ENCODE measurements at places on chromosomes 2 and 18.
A peak's percentile ranks its signal among the peaks of the same experiment; 100 is the strongest.

GRCh38 chr18:55346961-55347740 lies 240.8 kb downstream of the TCF4 start:
- no peak for DNase-seq

DNA sequence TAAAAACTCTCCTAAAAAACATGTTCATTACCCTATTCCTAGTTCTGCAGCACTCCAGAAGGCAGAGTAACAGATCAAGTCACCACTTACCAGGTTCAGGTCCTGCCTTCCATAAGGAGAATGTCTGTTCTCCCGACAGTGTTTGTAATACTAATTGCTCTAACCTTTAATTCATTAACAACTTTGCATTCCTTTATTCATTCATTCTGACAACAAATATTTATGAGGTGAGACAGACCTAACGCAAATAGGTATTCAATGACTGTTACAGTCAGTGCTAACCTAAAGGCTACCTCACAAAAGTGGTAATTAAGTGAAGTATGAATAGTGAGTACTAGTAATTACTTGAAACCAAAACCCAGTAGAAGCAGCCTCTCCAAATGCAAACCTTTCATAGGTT lies 224.0 kb downstream of the AFF3 start:
- DNase-seq: no peak

GRCh38 chr2:64221935-64222334 lies 77.7 kb upstream of the PELI1 start:
- DNase-seq: no peak

DNA sequence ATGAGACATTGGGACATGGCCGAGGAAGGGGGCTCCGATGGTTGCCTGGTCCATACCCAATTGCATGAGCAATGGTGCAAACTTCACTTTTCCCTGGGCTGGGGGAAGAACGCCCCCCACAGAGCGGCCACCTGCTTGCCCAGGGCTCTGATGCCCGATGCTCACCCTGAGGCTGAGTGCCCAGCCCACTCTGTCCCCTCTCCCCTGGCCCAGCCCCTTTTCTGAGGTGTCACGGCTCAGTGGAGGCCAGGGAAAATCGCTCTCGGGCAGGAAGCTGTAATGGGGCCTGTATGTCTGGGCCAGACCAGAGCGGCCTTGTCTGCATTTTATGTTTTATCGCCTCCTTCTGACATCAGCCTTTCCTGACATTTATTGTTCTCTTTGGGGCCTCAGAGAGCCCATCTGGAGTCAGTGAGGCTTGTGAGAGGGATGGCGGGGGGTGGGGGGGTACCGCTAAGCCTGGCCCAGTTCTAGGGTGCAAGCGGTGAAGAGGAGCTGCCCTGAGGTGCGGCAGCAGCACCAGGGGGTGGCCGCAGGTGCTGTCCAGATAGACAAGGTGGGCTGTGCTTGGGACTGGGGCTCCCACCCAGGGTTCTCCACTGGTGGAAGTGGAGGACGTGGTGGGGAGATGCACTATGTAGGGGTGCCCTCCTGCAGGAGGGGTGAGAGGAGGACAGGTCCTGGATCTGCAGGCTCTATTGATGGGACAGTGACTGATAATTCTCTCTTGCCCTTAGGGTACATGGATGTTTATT lies 46.2 kb downstream of the INHBB start:
- DNase-seq: no peak

GRCh38 chr2:98921062-98921461 lies 15.0 kb downstream of the CRACDL start:
- DNase-seq: no peak

DNA sequence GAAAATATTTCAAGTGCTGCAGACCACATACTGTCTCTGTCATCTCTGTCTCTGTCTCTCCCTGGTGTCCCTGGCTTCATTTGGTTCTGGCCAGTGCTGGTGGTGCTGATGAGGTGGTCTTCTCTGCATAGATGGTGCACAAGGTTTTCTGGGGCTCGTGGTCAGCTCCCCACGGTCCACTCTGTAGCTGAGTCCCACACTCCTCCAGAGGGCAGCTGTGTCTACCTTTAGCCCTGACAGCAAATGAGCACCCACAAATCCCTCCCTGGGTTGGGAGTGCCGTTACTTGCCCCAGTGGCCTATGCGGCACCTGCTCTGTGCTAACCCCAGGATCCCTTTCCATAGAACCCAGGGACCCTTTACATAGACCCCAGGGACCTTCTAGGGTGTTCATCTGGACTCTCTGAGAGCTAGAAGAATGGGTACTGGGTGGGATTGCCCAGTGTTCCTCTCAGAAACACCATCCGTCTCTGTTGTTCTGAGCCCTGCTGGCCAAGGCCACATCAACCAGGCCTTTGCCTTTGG lies 129.3 kb downstream of the CAPN13 start:
- no peak for DNase-seq

- no peak for DNase-seq
These were observed 103.8 kb upstream of the NDUFV2 start for GRCh38 chr18:8998481-8999217.

DNA sequence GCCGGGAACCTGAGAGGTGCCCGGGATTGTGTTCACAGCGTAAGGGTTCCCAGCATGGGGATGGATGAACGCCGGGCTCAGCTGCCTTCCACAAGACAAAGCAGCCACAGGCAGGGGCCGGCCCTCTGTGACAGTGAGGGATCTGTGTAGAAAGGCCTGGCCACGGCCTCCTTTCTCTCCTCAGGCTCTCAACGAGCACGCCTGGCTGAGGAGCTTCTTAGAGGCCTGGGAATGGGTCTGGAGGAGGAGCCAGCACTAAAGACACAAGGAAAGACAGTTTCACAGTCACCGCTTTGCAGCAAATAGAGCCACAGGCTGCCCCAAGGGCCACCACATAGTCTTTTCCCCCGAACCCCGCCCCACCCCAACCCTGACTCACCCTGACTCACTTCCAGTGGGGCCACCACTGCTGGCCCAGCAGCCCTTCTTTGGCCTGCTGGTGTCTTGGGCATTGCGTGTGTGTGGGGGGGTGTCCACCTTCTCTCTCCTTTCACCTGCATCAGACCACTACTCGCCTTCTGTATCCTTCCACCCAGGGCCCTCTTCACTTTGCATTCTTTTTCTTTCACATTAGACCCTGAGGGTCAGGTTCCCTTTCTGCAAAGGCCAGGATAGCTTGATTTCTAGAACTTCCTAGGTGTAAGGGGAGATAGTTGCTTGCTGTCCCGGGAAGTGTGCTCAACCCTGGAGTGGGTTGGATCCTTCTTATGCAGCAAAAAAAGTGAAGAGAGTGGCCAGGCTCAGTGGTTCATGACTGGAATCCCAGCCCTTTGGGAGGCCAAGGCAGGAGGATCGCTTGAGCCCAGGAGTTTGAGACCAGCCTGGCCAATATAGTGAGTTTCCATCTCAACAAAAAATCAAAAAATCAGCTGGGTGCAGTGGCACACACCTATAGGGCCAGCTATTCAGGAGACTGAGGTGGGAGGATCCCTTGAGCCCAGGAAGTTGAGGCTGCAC lies 19.3 kb upstream of the HPCAL1 start:
- no peak for DNase-seq

DNA sequence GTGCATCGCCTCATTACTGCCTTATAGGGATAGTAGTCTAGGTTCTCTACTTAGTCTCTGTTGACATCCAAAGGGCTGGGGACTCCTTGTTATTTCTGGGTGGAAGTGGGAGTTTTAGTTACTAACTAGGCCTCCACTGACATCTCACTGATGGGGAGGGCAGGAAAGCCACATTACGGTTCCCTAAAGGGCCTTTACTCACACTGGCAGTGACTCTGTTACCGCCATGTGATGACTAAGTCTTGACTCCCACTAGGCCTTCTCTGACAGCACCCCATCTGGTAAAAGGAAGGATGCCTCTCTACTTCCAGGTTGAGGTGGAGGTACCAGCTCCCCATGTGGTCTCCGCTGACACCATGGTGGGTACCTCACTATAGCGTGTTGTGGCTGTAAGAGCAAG lies 14.0 kb upstream of the BCL2L11 start:
- no peak for DNase-seq

DNA sequence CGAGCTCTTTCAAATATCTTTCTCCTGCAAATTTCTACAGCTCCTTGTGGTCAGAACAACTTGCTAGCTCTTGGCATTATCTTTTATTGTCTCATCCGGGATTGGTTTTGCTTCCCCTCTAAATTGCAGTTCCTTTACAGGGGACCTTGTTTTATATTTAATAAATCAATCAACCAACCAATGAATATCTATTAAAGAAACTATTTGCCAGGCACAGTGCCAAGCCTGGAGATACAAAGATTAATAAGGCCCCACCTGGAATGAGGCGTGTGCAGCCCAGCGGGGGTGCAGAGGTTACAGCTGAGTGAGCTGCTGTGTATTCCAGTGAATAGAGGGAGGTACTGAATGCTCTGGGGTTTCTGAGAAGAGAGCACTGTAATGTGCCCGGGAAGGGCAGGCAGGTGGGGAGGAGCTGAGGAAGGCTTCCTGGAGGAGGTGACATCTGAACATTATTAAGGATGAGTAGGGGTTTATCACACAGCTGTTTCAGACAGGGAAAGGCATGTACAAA lies 51.8 kb downstream of the LIPG start:
- DNase-seq: no peak

DNA sequence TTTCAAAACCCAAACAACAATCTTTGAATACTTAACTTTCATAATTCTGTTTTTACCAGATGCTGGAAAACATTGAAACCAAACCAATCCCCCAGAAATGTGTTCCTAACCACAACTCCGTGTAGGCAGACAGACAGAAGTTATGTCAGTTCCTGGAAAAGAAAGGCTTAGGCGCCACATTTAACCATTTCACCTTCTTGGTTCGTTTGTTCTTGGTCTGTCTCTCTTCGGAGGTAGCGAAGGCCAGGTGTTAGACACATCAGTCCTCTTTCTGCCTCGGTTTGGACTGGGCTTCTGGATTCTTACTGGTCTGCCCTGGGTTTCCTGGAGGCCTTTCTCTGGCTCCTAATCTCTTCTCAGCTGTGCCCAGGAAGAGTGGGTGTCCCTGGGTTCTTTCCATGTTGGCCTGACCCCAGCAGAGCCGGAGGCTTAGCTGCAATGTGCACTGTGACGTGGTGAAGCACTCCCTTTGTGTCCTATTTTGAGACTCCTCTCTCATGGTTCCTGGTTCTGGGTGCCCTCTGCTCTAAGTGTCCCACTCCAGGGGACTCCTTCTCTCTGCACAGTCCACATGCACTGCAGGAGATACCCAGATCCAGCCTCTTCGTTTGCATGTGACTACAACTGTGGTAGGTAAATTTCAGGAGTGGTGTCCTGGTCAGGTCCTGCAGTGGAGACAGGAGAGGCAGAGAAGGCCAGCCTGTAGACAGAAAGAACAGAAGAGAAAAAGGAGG lies 23.1 kb upstream of the RAB31 start:
- DNase-seq: peak; percentile 85

DNA sequence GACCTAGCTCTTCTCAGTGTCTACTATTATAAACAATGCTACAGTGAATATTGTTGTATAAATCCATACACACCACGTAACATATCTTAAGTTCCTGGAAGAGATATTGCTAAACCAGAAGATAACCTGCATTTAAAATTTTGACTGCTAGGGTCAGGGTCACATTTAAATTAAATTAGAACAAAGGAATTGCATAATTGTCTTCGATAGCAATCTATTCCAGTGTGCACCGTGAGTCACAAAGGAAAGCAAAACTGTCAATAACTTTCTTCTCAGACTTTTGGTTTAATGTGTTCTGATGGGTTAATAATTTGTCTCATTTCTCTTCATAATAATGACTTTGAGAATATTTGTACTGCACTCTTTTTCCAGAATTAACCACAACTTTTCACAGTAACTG lies 4.2 kb downstream of the GEN1 start:
- no peak for DNase-seq

GRCh38 chr18:30271716-30272115 lies 770.8 kb downstream of the DSC3 start:
- DNase-seq: no peak
